ENCODE measurements at places on chromosomes 4 and X.

GRCh38 chrX:28590396-28590795 is 3.1 kb downstream of the IL1RAPL1 start:
- DNase-seq = no peak

DNA sequence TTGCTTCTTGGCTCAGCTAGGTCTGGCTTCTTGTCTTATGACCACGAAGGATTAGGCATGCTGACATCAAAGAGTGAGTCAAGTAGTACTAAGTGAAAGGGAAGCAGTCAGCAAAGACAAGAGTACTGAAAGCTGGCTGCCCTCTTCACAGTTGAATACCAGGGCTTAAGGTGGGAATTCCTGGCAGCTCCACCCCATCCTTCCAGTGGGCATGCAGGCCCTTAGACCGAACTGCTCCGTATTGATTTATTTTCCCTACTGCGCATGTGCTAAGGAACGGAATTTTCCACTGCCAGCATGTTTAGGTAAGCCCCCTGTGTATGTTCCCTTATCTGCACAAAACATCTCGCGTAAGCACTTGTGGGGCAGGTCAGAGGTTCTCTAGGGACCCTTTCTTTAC is 2320.1 kb downstream of the ARAP2 start:
- no peak for DNase-seq

DNA sequence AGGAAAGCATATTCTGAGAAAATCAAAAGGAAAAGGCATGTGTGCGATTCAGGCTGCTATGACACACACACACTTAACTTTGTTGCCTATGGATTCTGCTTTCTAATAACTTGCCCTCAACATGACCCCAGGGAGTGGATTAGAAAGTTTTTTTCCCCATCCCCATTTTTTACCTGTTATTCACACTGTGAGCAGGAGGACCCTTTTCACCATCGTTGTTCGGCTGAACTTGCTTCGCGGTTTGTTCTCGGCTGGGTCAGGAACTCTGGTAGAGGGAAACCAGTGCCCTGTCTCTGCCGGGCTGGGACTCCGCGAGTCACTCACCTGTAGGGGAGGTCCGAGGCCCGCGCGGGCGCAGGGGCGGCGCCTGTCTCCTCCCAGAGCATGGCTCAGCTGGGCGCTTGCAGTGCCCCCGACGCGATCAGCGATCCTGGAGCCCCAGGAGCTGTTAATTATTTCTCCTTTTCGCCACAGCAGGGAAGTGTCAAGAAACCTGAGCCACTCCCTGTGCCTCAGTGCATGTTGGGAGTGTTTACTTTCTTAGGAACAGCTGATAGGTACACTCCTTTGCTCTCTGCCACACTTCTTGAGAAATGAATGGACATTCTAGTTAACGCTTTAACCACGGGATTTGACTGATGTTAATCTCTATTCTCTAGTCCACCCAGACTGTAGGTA is at the start of gene RASSF6:
RASSF6 (minus strand) TSS at position 322 of the 678 bp plus-strand sequence. CDS start 8,641 bp downstream, outside the sequence.
- no peak for DNase-seq

- DNase-seq = no peak
Measured at GRCh38 chrX:31316340-31316991, 244.6 kb upstream of the FTHL17 start.

DNA sequence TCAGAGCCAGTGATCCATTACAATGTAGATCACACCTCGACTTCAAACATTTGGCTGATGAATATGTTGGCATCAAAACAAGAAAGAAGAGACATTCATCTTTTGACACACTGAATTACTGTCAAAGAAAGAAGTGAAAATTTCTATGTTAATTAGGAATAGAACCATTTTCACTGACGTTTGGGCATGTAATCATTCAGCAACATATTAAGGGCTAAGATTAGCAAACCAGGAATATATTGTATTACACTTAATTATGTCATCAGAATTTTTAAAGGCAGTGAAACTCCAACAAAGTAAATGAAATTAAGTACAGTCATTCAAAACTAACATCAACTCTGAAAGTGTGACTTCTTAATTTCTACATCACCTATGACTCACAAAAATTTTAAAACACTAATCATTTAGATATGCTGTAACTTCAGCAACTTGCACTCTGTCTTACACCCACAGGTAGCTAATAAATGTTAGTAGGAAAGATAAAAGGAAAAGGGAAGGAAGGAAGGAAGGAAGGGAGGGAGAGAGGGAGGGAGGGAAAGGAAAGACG is 1.4 kb upstream of the SMR3A start:
- no peak for DNase-seq

DNA sequence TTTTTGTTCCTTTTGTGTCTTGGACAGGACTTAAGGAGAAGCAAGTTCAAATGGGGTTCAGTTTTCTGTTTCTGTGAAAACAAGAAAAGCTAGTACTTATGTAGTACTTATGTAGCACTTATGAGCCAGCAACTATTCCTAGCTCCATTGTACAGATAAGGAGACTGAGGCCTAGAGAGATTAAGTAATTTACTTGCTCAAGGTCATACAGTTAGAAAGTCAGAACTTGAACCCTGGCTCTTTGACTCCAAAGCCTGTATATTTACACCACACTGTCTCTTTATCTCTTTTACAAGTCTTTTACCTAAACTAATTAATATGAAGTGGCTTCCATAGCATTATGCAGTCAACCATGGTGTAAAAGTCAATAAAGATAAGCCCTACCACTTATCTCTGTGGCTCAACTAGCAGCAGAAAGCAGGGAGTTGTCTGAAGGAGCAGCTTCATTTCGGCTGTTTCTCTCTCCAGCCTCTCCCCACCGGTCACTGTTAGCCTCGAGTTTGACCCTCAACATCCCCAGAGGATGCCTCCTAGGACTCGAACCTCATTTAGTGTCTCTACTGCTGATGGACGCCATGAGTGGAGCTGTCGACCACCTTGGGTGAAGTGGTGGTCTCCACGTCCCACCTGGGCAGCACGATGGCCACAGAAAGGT is 209.9 kb downstream of the SHROOM3 start:
- no peak for DNase-seq

DNA sequence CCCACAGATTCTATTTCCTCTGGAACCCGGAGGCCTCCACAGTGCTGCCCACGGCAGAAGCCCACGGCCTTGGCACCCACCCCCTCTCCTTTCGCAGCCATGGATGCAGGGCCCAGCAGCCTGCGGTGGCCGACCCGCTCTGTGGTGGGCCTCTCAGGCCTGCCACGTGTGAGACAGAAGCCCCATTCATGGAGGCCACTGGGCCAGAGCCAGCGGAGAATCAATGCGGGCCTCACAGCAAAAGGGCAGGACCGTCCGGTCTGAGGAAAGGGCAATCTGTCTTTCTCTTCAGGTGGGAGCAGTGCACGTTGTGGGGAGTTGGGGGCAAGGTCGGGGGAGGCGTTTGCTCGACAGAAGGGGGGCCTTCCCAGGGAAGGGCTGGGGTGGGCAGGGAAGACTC is 8.4 kb upstream of the HAUS7 start:
- no peak for DNase-seq

DNA sequence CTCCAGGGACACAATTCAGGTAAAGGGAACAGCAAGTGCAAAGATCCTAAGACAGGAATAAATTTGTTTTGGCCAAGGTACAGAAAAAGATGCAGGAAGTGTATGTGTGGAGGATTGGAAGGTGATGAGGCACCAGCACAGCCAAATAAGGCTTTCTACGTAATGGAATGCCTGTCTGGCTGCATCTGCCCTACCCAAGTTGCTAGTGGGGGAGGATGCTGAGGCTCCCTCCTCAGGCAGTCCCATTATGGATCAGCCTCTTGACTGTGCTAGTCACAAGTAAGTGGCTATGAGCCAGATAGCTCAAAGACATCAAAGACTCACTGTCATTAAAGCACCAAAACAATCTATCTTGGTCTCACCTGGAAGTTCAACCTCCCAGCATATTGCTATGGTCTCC is 300.9 kb upstream of the FAT4 start:
- DNase-seq = no peak

DNA sequence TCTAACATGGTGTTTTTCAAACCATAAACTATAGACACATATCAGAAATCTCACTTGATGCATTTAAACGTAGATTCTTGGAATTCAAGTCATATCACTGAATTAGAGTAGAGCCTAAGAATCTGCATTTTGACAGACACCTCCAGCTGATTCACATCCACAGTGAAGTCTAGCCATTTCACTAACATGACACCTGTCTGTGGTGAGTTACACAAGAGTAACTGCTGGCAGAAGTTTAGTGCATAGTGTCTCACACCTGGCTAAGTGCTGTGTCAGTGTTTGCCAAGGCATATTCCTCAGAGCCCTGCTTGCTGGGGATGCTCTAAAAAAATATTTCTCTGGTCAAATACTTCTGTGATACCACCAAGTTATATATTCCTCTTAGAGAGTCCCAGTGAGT is 237.5 kb upstream of the DIAPH2 start:
- no peak for DNase-seq
